SIG-M5 (cell line): ENCODE measurements at places on chromosomes 5 and 9.

DNA sequence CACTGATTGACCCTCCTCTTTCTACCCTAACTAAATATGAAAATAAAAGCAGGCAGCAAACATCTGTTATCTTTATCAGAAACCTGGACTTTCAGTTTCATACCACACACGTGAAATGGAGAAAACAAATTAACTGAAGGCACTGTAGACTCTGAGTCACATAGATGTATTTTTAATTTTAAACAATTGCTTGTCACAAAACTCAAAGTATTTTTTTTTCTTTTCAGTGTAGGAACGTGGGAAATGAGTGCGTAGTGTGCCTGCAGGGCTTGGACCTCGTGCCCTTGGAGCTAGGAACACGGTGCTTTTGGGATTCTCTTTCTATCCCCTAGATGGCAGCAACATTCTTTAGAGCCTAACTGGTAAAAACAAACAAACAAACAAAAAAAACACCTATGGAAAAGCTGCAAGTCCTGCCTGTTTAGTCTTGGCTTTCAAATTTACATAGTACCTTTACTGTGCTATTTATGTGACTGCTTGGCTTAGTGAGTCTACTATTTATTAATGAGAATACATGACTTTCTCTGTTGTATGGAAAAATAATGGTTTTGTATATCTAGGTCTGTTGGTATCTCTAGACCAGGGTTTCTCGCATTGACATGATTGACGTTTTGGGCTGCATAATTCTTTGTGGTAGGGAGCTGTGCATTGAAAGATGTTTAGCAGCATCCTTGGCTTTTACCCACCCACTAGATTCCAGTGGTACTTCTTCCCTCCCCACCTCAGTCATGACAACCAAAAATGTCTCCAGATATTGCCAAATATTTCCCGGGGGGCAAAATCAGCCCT, 16.8 kb upstream of the ACTBL2 start:
- DNase-seq = no peak

GRCh38 chr5:116574367-116575325, at the start of gene SEMA6A:
TSS of gene SEMA6A (minus strand) at chr5:116574823. CDS start at chr5:116504944, 69,879 bp downstream.
- DNase-seq = peak; percentile 53

DNA sequence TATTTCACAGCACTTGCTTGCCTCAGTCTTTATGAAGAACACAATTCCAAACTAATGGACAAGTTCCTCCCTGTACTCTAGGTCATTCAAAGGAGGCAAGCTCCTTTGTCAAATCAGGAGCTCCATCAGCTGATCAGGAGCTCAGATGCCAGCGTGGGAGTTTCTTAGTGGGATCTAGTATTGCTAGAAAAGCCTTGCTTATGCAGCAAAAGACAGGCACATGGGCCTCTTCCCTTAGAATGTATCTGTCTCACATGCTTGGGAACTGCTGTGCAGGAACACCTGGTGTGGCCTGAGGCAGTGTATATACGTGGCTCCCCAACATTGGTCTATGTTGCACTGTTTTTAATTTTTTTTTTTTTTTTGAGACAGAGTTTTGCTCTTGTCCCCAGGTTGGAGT, 21.4 kb upstream of the HAVCR1 start:
- no peak for DNase-seq

DNA sequence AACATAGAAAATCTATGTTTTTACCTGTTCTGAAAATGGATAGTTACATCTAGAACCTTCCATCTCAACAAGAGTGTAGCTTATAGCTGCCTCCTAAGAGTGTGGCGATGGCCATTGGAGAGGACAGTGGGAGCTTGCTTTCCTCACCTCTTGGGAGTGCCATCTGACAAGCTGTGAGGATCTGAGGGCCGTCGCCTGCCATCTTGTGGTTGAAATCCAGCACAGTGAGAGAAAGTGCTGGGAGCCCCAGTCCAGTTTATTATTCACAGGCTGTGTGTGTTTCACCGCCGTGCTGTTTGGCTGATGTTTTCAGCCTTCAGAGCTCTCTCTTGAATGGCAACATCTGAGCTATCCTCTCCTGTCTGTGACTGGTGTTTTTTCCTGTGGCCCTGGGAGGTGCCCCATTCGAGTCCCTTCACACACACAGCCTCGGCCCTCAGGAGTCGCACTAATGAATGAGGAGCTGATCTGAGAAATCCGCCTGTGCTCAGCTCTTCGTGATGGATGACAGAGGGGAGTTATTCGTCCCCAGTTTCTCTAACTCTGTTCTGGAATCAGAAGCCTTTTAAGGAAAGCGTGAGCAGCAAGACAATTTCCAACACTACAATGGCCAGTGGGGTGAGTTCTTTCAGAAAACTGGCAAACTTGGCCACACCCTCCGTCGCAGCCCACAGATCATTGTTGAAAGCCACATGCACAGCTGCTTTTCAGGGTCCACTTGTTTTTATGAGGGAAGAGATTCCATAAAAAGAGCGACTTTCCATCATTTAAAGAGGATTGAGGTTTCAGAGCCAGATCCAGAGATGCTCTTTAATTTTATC, 170.3 kb downstream of the PDZD2 start:
- DNase-seq = no peak

DNA sequence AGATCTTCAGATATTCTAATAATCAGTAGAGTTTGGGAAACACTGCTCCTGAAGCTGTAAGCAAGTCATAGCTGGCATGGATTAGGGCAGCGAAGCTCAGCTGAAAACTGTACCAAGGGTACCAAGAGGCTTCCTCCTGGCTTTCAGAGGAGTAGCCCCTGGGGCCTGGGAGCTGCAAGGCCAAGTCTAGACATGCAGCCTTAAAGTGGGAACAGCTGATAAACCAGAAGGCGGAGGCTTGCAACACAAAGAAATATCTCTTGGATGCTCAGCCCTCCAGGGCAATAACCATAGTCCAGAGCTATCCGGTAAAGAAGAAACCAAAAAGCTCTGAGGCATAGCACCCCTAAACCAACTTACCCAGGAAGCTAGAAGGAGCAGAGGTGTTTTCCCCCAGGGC, 51.5 kb downstream of the MRPS30 start:
- no peak for DNase-seq

GRCh38 chr5:178130576-178131445, at the start of gene RMND5B:
TSS of gene RMND5B (plus strand) at chr5:178131014. CDS start at chr5:178138120, 7,106 bp downstream.
- peak; percentile 14 for DNase-seq

DNA sequence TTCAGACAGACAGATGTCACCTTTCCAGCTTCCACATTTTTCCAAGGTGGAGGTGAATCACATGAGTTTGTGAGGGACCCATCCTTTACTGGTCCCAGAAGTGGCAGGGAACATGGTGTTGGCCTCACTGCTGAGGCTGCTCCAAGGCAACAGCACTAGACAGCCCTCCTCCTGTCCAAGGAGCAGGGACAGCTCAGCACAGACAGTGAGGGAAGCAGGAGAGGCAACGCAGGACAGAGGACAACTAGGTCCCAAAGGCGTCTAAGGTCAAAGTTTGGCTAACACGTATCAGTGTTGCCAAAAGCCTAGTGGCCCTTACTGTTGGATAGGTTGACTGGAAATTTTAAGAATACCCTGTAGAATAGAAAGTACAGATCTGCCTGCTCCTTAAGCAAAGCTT, 251.7 kb upstream of the PANK3 start:
- no peak for DNase-seq

DNA sequence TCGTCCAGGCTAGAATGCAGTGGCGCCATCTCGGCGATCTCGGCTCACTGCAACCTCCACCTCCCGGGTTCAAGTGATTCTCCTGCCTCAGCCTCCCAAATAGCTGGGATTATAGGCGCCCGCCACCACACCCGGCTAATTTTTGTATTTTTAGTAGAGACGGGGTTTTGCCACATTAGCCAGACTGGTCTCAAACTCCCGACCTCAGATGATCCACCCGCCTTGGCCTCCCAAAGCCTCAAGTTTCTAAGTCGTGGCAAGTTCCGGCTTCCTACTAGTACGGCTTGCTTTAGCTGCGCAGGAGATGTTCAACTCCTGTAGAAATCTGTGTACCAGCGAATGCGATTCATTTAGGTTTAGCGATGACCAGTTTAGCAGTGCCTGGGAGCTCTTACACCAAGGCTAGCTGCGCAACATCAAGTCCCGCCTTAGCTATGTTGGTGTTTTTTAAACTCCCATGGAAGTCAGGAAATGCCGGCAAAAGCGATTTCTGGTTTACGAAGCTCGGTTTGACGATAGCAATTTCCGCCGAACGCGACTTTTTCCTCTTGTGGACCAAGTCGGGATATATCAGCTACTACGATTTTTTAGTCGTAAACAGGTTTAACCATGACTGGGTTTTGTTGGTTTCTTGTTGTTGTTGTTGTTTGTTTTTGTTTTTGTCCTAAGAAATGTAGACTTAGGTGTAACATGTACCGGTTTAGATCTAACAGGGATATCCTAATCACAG, 46.4 kb downstream of the ANXA2R start:
- DNase-seq = peak; percentile 15

DNA sequence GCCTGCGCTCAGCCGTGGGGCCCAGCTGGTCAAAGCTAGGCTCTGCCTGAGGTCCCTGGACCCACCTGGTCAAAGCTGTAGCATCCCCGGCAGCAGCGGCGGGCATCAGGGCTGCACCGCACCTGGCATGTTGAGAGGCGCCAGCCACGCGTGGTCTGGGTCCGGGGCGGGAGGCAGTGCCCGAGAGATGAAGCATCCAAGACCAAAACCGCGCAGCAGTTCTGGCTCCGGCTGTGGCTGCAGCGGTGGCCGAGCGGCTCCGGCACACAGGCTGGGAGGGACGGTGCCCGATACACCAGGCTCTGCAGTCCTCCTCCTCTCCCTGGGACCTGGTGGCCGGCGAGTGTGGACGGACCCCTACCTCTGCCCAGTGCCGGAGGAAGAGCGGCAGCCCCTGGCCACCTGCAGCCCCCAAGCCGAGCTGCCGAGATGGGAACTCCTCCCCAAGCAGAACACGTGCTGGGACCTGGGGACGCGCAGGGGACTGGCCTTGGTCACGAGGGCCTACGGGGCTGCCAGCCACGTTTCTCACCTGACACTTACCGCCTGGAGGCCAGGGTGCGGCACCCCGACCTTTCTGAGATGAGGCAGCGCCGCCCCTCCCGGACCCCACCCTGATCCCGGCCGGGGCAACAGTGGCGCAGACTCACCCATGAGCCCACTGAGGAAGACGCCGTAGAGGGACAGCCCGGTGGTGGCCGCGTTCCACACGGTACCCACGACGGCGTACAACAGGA, 33.0 kb downstream of the SLC9A3 start:
- DNase-seq = no peak

- no peak for DNase-seq
These were observed 7.3 kb upstream of the AMBP start for GRCh38 chr9:114085387-114085789.

DNA sequence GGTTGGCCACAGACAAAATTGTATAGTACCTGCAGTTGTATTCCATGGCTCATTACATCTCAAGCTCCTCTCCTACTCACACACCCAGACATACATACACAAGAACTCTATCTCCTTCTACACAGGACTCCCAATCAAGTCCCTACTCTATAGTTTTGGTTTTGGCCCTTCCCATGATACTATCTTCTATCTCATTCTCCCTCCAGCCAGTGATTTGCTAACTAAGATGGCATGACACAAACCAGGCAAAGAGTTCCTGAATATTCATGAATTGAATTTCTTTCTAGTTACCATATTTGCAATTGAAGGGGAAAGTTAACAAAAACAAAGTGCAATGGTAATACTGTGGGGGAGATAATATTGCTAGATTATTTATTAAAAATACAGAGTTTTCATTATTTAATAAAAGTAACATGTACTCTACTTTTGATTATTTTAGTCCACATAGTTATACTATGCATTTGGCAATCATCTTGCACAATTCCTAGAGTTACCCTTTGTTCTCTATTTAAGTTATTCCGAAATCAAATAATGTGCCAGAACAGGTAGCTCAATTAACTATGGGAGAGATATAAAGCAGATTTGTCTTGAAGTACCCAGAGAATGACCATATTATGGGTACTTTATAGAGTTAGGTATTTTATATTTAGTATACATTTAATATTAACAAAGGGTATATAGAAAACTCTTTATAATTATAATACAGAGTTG, 9.6 kb upstream of the LURAP1L start:
- no peak for DNase-seq

GRCh38 chr5:121218086-121218485, 633.6 kb upstream of the FTMT start:
- DNase-seq = no peak
